ENCODE measurements at places on chromosomes 6 and 20.

GRCh38 chr6:161238500-161238899 lies 35.4 kb downstream of the AGPAT4 start:
- no peak for DNase-seq

DNA sequence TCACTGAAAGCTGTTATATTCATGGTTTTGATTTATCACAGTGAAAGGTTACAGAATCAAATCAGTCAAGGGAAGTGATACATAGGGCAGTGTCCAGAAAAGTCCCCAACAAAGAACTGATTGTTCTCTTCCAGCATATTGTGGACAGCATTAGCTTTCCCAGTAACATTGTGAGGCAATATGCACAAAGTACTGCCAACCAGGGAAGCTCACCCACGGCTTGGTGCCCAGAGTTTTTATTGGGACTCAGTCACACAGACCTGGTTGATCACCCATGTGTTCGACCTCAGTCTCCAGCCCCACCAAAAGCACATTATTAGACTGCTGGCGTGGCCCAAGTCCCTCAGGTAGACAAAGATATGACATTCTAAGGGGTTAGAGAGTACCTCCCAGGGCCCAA lies 76.0 kb downstream of the LCA5 start:
- DNase-seq, result no peak

DNA sequence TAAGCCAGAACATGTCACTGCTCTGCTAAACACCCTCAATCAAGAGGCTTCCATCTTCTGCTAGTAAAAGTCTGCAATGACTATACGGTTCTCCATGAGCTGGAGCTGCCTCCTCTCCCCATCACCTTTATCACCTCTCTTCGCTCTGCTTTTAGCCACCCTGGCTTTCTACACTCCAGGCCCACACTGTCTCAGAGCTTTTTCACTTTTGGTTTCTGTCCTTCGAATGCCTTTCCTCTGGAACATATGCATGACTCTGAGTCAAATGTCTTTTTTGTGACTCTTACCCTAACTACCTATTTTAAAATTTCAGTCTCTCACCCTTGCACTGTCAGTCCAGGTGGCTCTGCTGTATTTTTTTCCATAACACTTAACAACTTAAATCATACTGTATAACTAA lies 525.4 kb upstream of the RNF217 start:
- no peak for DNase-seq

DNA sequence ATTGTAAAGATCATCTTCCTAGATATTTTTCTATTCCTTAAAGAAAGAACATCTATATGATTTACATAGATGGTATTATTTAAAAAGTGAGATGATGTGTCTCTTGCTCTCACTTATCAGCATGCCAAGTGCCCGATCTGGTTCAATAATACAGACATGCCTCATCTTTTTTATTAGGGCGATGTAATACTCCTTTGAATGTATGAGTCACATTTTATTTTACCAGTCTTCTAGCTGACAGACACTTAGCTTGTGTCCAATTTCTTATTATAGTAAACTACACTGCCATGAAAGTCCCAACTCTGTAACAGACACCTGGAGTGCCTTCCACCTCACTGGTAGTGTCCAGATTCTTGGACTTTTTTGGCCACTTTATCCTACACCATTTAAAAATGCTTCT lies 586.6 kb upstream of the BTBD3 start:
- no peak for DNase-seq

DNA sequence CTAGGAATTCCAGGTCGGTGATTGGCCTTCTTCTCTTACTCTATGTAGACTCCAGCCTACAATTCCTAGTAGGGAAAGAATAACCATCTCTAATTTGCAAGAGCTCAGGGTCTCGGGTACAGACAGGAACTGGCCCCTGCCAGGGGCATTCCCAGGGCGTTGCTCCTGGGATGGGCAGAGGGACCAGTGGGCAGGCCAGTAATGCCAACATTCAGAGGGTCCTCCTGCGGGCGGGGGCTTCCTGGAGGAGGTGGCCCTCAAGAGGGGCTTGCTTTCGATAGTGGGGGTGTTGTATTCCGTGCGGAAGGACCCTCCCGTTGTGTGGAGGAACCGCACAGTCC lies 129.8 kb upstream of the PRND start:
- DNase-seq, result no peak

DNA sequence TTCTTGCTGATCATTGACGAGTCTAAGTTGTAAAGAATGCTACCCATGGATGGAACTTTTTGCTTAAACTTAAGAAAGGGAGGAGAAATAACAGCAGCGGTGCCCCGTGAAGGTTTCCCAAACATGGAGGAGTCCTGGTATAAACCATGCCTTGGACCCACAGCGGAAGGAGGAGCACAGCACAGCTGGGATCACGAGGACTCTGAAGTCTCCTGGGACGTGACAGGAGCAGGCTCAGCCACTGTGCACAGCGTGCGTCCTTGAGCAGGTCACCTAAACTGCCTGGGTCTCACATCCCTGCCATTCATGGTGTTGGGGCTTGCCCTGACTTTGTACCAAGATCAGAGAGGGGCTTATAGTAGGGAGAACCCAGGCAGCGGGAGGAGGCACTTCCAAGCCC lies 56.1 kb upstream of the UNC93A start:
- DNase-seq, result no peak

DNA sequence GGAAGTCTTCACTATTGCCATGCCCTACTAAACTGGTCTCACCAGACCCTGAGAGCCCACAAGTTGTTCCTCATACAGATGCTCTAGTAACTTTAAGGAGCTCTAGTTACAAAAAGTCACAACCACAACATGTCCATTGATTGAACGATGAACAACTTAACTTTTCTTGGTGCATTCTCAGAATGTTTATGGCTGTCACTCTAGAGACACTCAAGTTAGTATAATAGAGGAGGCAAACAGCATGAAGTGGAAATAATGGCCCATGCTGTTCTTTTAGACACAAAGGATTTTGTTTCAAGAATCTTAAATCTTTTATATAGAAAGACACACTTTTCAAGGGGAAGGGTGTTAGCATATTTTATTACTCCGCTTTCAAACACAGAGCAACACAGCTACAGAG lies 934.4 kb downstream of the HACE1 start:
- DNase-seq, result no peak

DNA sequence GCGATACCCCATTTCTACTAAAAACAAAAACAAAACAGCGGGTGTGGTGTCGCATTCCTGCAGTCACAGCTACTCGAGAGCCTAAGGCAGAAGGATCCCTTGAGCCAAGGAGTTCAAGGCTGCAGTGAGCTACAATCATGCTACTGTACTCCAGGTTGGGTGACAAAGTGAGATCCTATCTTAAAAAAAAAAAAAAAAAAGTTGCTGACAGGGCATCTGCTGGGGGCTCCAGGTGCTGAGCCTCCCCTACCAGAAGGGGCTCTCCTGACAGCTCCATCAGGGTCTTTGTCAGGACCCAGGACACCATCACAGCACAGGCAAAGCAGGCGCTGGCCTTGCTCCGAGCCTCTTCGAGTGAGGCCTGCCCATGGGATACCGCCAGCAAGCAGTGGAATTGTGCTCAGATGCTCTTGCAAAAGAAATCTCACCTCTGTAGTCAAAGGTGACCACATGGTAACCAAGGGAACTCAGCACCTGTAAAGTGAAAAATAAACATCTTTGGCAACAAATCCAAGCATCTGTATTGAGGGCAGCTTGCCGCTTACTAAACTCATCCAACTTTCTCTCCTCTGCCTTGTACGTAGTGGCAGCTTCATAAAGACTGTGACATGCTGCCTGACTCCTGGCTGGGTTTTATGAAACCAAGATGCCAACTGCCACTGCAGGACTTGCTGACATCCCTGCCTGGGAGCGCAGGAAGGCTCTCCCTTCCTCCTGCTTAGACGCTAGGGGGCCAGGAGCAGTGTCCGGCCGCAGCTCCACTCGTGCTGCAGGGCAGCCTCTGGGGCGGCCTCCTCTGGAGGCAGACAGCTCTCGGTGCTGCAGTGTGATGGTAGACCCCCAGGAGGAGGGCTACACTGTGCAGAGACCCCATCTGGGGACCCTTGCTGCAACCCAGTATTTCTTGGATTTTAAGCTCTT lies 66.9 kb downstream of the PYGB start:
- DNase-seq, result no peak

- peak; percentile 58 for DNase-seq
Measured at GRCh38 chr20:58850693-58851174, at the start of gene GNAS-AS1. Gene GNAS-AS1 (minus strand): TSS chr20:58850902.

DNA sequence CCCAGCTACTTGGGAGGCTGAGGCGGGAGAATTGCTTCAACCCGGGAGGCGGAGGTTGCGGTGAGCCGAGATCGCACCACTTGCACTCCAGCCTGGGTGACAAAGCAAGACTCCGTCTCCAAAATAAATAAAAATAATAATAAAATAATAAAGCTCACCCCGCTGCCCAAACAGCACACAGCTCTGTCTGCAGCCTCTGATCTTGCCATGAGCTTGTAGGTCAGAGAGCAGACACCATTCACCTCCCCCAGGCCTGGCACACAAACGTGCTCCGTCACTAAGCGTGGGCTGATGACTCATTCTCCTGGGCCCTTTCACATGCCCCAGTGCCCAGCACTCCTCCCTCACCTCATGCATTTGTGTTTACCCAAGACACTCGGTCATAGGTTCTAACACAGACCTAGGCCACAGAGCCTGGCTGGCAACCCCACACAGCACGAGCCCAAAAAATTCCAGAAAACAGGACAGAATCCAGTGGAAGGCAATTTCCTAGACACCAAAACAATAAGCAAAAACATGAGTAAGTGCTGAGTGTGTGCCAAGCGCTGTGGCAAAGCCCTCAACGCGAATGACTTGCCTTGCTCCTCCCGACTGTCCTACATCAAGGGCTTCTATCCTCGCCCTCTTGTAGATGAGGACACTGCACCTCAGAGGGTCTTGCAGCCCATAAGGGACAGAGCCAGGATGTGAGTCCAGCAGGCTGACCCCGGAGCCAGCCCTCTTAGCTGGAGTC lies 18.0 kb downstream of the ATP9A start:
- DNase-seq, result no peak

GRCh38 chr6:53926505-53926904 lies 131.7 kb downstream of the LRRC1 start:
- no peak for DNase-seq

DNA sequence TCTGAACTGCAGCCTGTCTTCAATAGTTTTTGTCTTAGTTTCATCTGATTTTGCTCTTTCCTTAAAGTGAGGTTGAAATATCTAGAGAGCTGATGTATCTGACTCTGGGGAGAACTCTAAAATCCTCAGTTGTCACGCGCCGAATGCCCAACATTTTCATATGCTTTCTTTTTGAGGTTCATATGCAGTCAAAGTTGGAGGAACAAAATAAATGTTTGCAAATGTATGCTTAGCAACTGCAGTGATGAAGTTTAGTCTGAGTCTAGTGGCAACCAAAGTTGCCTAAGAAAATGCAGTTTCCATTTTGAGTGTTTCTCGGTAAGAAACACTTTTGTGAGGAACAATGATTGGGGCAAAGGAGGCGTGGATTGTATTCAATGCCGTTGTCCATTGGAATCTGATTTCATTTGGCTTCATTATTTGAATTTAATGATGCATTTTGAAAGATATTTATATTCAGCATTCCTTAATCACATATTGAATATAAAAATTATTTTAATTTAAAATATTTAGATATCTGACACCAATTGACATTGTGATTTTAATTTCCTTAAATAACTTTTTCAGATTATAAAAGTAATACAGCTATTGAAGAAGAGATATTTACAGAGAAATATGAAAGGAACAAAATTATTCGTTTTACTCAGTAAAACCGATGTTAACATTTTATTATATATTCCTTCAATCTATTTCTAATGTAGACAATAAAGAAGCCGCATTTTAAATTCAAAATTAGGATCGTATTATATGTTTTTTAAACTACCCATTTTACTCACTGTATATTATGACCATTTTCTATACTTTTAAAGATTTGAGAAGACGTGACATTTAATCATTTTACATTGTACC lies 122.0 kb downstream of the PLEKHG1 start:
- DNase-seq, result no peak

DNA sequence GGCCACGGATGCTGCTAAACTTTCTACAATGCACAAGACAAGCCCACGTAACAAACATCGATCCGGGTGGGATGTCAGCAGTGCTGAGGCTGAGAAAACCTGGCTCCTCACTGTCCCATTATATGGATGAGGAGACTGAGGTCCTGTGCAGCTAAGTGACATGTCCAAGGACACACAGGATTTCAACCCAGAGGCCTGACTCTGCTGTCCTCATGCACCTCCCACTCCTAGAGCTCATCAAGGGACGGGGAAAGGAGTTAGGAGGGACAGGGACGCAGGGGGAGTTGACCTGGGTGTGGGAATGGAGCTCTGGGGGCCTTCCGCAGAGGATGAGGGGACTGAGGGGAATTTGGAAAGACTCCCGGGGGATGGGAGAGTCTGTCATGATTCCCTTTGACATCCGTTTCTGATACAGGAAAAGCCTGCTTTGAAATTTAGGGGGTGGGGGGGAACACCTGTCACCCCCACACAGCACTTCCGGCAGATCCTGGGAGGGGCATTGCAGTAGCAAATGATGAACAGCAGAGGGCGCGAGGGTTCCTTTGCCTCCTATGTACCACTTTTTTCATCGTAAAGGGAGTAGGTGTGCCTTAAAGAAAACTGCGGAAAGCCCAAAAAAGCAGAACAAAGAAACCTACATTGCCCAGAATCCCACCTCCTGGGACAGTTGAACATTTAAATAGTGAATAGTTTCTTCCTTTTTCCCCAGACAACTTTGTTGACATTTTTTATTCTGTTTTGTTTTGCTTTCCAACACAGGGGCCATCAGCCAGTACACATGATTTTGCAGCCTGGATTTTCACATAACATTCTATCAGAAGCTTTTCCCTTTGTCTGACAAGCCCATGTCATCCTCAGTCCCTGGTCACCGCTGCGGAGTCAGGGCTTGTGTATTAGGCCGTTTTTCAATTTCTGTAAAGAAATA lies 48.6 kb downstream of the SLC2A10 start:
- DNase-seq, result peak; percentile 24

GRCh38 chr6:97497713-97498331 lies 214.8 kb upstream of the MMS22L start:
- DNase-seq, result peak; percentile 13

DNA sequence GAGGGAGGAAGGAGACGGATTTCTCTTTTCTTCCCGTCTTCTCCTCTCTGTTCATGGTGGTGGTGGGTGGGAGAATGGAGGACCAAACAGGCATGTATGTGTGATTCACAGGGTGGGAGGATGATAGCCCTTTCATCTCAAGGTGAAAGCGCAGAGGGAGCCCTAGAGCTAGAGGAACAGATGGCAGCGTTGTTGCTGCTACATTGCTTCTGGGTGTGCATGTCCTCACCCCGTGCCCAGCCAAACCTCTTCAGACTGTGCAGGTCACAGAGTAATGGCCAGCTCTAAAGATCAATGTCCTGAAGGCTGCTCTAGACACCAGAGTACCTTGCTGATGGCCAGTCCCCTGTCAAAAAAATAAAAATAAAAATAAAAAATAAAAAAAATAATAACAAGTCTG lies 301.8 kb downstream of the TBC1D7 start:
- DNase-seq, result no peak

GRCh38 chr6:25222006-25222678 lies 57.0 kb upstream of the CARMIL1 start:
- DNase-seq, result no peak
